ENCODE measurements at places on chromosomes 7 and 10.

GRCh38 chr10:20133669-20134189 is 317.5 kb downstream of the PLXDC2 start:
- no peak for DNase-seq
- H3K36me3 ChIP-seq: no peaks in the 10 kb centered on the region
- H3K27me3 ChIP-seq: no peaks in the 10 kb centered on the region
- H3K4me1 ChIP-seq: no peaks in the 10 kb centered on the region
- no peak overlapping the region for H3K27ac ChIP-seq

- H3K27ac ChIP-seq: no peak overlapping the region
- H3K36me3 ChIP-seq: no peaks in the 10 kb centered on the region
- no peak overlapping the region for H3K4me3 ChIP-seq
- H3K27me3 ChIP-seq: no peaks in the 10 kb centered on the region
Observed at GRCh38 chr7:3673524-3673923, 372.5 kb downstream of the SDK1 start.

GRCh38 chr7:101212014-101212413 is 5.4 kb downstream of the PLOD3 start:
- H3K36me3 ChIP-seq: peaks cover 27% of the 10 kb centered on the region
- peaks cover 16% of the 10 kb centered on the region for H3K4me1 ChIP-seq
- DNase-seq: no peak
- no peak overlapping the region for H3K4me3 ChIP-seq
- no peak overlapping the region for H3K27ac ChIP-seq
- no peaks in the 10 kb centered on the region for H3K27me3 ChIP-seq

GRCh38 chr7:43569424-43569823 is 13.5 kb upstream of the STK17A start:
- no peaks in the 10 kb centered on the region for H3K36me3 ChIP-seq
- no peak overlapping the region for H3K27ac ChIP-seq
- no peak overlapping the region for H3K4me3 ChIP-seq
- DNase-seq: no peak

DNA sequence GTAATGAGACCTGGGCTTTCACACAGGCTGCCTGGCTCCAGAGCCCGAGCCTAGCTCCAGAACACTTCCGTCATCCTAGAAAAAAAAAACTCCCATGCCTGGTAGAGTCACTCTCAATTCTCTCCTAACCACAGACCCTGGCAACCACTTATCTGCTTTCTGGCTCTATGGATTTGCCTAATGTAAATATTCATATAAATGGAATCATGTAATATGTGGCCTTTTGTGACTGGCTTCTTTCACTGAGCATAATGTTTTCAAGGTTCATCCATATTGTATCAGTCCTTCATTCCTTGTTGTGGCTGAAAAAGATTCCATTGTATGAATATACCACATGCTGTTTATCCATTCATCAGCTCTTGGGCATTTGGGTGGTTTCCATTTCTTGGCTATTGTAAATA is 167.7 kb upstream of the MKLN1 start:
- H3K27me3 ChIP-seq: no peaks in the 10 kb centered on the region
- no peak overlapping the region for H3K4me3 ChIP-seq
- H3K36me3 ChIP-seq: no peaks in the 10 kb centered on the region

DNA sequence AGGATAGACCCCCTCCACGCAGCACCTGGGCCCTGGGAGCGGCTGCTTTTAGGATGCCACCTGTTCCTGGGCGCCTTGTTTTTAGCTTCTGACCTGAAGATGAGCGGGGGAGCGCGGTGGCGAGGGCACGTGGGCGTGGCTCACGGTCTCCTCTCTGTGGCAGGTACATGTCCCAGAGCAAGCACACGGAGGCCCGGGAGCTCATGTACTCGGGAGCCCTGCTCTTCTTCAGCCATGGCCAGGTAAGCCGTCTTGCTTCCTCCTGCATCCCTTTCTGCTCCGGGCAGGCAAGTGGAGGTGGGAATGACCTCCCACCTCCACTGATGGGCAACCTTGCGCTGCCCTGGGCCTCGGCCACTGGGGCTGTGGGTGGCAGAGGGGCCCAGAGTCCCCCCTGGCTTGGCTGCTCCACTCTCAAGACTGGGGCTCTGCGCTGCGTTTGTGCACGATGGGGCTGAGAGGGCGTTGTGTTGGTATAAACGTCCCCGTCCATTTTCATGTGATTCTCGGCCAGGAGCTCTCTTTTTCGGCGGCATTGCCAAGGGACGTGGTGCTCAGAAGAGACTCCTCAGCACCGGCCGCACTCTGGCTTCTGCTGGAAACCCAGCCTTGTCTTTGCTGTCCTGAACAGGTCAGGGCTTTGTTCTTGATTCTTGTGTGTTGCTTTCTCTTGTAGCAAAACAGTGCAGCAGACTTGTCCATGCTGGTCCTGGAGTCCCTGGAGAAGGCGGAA is 9.7 kb downstream of the GET4 start:
- H3K27ac ChIP-seq: no peak overlapping the region
- H3K4me1 ChIP-seq: peaks cover 7% of the 10 kb centered on the region
- DNase-seq: no peak
- H3K27me3 ChIP-seq: no peaks in the 10 kb centered on the region

DNA sequence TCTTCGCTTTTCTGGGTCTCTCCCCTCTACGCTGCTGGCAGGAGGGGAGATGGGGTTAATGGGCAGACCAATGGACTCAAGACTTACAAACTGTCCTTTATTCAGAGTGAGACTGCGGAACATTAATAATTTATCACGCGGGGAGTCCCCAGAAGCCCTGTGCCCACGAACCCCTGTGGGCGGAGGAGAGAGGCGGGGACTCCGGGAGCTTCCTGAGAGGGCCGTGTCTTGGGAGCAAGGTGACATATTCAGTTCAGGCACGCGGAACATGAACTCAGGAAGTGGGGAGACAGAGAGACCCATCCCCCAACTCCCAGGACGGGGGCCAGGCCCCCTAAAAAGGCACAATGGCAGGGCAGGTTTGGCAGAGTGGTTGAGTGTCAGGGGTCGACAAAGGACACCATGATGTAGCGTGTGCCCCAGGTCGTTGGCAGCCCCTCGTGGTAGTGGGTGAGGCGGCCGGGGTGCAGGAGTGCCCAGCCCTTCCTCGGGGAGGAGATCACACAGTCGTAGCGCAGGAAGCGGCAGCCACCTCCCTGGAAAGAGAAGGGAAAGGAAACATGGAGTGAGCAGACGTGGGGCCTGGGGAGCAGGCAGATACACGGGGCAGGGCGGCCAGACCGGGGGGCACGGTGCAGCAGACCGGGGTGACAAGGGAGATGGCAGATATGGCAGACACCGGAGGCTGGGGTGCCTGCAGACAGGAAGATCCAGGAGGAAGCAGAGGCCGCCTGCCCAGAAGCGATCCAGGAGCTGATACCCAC is 5.2 kb upstream of the MOGAT3 start:
- H3K4me3 ChIP-seq: no peak overlapping the region
- H3K27me3 ChIP-seq: peaks cover 9% of the 10 kb centered on the region
- no peak for DNase-seq
- peaks cover 5% of the 10 kb centered on the region for H3K4me1 ChIP-seq

DNA sequence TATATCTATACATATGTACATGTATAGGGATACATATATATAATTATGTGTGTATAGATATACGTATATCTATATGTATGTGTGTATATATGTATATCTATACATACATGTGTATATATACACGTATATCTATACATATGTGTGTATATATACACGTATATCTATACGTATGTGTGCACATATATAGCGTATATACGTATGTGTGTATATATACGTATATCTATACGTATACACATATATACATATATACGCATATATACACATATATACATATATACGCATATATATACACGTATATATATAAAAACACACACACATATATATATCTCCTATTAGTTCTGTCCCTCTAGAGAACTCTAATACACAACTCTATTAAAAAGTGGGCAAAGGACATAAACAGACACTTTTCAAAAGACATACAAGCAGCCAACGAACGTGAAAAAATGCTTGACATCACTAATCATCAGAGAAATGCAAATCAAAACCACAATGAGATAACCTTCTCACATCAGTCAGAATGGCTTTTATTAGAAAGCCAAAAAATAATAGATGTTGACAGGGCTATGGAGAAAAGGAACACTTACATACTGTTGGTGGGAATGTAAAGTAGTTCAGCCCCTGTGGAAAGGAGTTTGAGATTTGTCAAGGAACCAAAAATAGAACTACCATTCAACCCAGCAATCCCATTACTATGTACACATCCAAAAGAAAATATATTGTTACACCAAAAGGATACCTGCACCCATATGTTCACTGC is 22.0 kb upstream of the TMEM120A start:
- no peak for DNase-seq
- no peaks in the 10 kb centered on the region for H3K27me3 ChIP-seq
- H3K4me1 ChIP-seq: peaks cover 8% of the 10 kb centered on the region
- H3K4me3 ChIP-seq: no peak overlapping the region
- no peak overlapping the region for H3K27ac ChIP-seq
- H3K36me3 ChIP-seq: no peaks in the 10 kb centered on the region

DNA sequence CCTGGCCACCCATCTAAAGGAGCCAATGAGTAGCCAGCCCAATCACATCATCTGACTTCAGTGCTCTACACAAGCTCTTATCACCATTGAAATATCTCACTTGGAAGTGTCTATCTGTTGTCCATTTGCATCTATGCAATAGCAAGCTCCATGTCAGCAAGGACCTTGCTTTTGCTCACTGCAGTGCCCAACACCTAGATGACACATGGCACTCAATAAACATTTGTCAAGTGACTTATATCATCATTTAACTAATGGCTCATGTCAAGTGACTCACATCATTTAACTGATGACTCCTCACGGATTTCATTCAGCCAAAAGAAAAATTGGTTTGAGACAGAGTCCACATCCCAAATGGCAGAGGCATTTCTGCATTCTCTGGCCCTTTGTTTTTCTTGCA is 92.9 kb upstream of the ADAM12 start:
- H3K4me3 ChIP-seq: no peak overlapping the region
- no peak overlapping the region for H3K27ac ChIP-seq
- H3K4me1 ChIP-seq: no peaks in the 10 kb centered on the region
- DNase-seq: no peak
- H3K36me3 ChIP-seq: no peaks in the 10 kb centered on the region
- H3K27me3 ChIP-seq: no peaks in the 10 kb centered on the region

DNA sequence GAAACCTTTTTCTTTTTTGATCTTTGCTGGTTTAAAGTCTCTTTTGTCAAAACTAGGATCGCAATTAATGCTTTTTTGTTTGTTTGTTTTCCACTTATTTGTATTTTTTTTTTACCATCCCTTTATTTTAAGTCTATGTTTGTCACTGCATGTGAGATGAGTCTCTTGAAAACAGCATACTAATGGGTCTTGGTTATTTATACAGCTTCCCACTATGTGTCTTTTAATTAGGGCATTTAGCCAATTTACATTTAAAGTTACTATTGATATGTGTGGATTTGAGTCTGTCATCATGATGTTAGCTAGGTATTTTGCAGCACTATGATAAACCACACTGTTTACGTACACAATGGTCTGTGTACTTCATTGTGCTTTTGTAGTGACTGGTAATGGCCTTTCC is 34.7 kb upstream of the PPP1R3A start:
- no peaks in the 10 kb centered on the region for H3K4me1 ChIP-seq
- H3K27me3 ChIP-seq: no peaks in the 10 kb centered on the region
- no peaks in the 10 kb centered on the region for H3K36me3 ChIP-seq

DNA sequence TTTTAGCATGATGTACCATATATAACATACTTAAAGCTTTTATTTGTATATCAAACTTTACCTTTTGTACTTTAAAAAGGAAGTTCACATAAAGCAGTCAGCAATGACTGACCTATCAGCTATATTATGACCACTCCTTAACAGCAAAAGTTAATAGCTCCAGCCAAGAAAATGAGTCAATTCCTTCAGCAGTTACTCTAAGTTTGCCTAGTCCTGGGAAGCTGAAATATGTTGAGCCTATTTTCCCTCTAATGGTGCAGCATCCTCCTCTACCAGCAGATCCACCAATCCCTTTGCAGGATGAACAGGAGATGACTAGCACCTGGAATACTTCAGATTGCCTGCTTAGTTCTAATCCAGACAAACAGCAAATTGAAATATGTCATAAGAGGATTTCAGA is 64.2 kb downstream of the CUL2 start:
- H3K4me3 ChIP-seq: no peak overlapping the region
- H3K36me3 ChIP-seq: peaks cover 28% of the 10 kb centered on the region
- no peak for DNase-seq
- no peak overlapping the region for H3K27ac ChIP-seq

DNA sequence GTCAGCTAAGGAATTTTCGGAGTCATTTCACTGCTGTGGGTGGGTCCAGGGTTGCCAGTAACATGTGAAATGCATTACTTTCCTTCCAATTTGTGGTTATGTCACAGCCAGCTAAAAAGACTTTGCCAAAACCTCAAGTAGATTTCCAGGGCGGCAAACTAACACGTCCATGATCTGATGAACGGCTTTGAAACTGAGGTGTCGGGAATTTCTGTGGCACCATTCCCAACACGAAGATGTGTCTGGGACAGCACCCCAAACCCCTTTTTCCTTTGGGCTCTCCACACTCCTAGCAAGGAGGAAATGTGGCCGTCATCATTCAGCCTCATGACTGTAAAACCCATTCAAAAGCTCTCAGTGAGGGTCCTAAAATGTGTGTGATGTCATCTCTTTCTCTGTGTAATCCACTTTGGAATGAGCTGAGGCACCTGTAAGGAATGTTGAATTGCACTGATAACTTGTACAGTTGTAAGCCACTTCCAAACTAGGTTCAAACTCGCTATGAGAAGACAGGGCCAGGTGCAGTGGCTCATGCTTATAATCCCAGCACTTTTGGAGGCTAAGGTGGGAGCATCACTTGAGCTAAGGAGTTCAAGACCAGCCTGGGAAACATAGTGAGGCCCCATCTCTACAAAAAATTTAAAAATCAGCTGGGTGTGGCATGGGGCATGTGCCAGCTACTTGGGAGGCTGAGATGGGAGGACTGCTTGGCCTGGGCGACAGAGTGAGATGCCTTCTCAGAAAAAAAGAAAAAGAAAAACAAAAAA is 146.1 kb upstream of the FRMD4A start:
- H3K27ac ChIP-seq: no peak overlapping the region
- H3K27me3 ChIP-seq: no peaks in the 10 kb centered on the region

DNA sequence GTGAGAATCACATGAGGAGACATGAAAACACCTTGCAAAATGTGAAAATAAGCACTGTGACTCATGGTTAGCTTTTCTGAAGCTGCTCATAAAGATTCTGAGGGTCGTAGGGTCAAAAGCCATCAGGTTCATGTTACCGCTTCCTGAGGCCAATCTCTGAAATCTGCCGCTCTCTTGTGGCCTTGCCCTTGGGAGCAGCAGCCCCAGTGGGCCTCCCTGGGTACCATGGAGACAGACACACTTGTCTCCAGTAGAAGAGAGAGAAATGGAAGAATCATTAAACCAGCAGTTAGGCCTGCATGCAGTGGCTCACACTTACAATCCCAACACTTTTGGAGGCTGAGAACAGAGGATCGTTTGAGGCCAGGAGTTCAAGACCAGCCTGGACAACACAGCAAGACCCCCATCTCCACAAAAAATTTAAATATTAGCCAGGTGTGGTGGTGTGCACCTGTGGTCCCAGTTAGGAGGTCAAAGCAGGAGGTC is 42.8 kb downstream of the NIPSNAP2 start:
- no peaks in the 10 kb centered on the region for H3K36me3 ChIP-seq
- DNase-seq: no peak
- H3K4me1 ChIP-seq: no peaks in the 10 kb centered on the region
- H3K4me3 ChIP-seq: no peak overlapping the region
- no peaks in the 10 kb centered on the region for H3K27me3 ChIP-seq
